ENCODE measurements at places on chromosomes 5 and 9. TPM values are rescaled to one million over a fixed set of nuclear protein-coding genes. Genes with fewer than 3 reads are reported as not detected.

TXNDC8 gene
- not detected for total RNA-seq

HRH2 gene
- total RNA-seq: 1.5 TPM

STK32A gene
- total RNA-seq: 1.4 TPM

MCTP1 gene
- total RNA-seq: 18.3 TPM

ECM2 gene
- 3.8 TPM for total RNA-seq

C9orf78 gene
- total RNA-seq: 263 TPM

CXCL14 gene
- total RNA-seq: 11.5 TPM

PCDHB4 gene
- 0.68 TPM for total RNA-seq

GPR150 gene
- 0.41 TPM for total RNA-seq

ZNF618 gene
- total RNA-seq: 5.4 TPM

- H3K27me3 ChIP-seq: no peaks in the 10 kb centered on the region
- no peak overlapping the region for H3K27ac ChIP-seq
- H3K4me1 ChIP-seq: peaks cover 9% of the 10 kb centered on the region
- H3K4me3 ChIP-seq: no peak overlapping the region
- no peaks in the 10 kb centered on the region for H3K36me3 ChIP-seq
Measured at GRCh38 chr9:134205672-134206310, 41.4 kb upstream of the RNU6ATAC start.

DNA sequence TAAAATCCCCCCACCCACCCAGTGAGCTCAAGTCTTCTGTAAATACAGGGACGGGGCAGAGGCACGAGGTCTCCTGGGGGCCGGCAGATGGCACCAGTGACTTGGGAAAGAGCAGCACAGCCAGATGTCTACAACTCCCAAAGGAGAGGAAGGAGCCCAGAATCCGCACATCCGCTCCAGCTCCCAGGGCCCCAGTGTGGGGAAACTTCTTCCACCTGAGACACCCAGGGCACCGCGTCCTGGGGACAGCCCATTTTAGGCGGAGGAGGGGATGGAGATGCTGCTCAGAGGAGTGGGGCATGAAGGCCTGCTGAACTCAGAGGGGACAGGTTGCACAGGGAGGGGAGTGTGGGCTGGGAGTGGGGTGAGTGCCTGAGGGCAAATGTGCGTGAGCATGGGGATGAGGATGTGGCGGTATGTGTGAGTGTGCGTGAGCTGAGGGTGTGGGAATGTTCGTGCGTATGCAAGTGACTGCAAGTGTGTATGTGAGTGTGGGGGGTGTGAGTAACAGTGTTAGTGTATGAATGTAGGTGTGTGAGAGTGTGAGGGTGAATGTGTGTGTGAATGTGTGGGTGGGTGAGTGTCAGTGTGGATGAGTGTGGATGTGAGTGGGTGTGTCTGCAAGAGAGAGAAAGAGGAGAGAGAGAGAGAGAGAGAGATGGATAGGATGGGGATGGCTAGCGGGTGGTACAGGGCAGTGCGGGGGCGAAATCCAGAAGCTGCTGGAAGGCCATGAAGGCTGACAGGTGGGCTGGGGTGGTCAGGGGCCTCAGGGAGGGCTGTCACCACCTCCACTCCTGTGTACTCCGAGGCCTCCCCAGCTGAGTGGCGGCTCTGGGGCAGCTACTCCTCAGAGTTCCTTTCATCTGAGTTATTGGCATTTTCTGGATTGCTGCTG is 63.5 kb downstream of the DUSP1 start:
- no peaks in the 10 kb centered on the region for H3K36me3 ChIP-seq
- H3K27ac ChIP-seq: no peak overlapping the region
- H3K27me3 ChIP-seq: peaks cover 37% of the 10 kb centered on the region
- no peak for DNase-seq
- H3K4me1 ChIP-seq: no peaks in the 10 kb centered on the region

DNA sequence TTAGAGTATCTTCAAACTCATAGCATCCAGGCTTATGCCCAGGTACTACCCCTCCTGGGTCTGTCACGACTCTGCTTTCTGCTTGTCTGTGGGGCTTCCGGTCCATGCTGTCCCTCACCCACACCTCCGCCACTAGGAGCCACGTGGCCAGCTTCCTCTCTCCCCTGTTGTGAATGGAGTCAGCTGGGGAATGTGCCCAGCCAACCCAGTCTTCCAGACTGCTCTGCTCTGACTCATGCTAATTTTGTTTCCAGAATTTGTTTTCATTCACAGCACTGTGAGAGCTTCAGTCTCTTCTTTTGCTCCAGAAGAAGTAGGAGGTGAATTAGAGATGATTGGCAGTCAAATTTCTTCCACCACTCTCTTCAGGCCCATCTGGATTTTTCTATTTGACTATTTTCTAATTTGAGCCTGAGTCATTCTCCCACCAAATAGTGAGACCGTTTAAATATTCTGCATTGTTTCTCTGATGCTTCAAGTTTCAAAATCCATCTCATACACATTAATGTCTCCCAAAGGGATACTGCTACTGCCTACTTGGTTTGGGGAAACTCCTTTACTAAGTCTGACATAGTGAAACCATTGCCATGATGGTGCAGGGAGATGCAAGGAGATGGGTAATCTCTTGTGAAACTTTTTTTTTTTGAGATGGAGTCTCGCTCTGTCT is 424.1 kb upstream of the KIF2A start:
- H3K27ac ChIP-seq: no peak overlapping the region
- no peaks in the 10 kb centered on the region for H3K27me3 ChIP-seq
- no peak overlapping the region for H3K4me3 ChIP-seq
- no peaks in the 10 kb centered on the region for H3K36me3 ChIP-seq
- H3K4me1 ChIP-seq: no peaks in the 10 kb centered on the region

DNA sequence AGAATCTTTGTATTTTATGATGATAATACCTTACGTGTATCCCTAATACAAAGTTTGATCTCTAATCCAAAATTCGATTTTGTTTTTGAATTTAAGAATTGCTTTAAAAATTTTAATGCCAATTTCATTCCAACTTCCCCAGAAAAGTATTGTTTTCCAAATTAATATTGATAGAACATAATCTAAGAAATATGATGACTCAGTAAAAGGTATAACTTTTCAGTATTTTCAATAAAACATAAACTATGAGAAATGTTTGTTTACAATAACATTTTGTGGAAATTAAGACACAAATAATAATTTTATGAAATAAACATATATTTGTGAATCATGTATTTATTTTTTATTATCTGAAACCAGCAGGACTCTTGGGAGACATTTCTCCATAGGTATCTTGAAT is 931.6 kb downstream of the EFNA5 start:
- no peak overlapping the region for H3K27ac ChIP-seq
- no peaks in the 10 kb centered on the region for H3K4me1 ChIP-seq
- DNase-seq: no peak
- no peaks in the 10 kb centered on the region for H3K36me3 ChIP-seq
- H3K27me3 ChIP-seq: no peaks in the 10 kb centered on the region

DNA sequence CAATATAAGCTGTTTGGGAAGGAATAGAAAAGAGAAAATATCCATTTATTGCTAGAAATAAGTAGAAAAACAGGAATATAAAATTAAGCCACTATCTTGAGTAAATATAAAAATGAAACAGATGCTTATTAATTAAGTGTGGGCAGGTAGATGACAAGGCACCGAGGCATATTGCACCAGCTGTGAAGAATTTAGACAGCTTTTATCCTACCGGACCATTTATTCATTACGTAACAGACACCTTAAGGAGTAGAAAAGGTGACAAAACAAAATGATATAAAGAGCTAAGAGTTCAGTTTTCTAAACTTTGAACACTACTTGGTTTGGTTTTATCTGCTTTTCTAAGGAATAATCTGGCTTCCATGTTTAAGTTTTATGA is 404.1 kb downstream of the PTPRD start:
- H3K36me3 ChIP-seq: no peaks in the 10 kb centered on the region
- H3K27me3 ChIP-seq: no peaks in the 10 kb centered on the region
- no peak overlapping the region for H3K27ac ChIP-seq
- H3K4me3 ChIP-seq: no peak overlapping the region

DNA sequence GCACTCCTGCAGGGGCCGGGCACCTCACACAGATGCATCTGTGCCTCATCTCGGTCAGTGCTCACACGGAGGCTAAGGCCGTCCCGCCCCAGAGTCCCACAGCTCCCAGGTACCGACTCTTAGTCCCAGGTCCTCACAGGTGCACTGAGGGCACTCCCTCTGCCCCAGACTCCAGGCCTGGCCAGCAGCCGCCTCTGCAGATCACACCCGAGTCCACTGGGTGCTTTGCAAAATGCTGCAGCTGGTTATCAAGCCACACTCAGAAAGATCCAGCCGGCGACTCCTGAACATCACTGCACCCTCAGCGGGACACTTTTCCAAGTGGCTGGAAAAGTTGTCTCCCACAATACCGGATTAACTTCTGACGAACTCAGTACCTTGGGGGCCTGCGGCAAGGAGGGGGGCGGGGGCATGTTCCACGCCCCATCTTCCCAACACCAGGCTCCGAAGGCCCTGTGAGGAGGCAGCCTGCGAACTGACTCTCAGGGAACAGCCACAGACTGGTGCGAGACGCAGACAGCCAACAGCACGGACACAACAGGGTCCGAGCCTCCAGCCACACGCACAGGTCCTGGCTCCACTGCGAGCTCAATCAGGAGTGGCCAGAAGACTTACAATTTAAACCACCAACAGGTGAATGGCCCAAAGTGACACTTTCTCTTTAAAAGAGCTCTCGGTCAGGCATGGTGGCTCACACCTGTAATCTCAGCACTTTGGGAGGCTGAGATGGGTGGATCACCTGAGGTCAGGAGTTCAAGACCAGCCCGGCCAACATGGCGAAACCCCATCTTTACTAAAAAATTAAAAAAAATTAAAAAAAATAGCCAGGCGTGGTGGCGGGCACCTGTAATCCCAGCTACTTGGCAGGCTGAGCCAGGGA is 4.0 kb downstream of the BRD3 start:
- no peak for DNase-seq
- no peaks in the 10 kb centered on the region for H3K27me3 ChIP-seq
- H3K36me3 ChIP-seq: no peaks in the 10 kb centered on the region
- no peak overlapping the region for H3K27ac ChIP-seq
- H3K4me1 ChIP-seq: peaks cover 27% of the 10 kb centered on the region
- H3K4me3 ChIP-seq: no peak overlapping the region

- H3K4me1 ChIP-seq: peaks cover 11% of the 10 kb centered on the region
- peaks cover 26% of the 10 kb centered on the region for H3K27me3 ChIP-seq
- no peaks in the 10 kb centered on the region for H3K36me3 ChIP-seq
- no peak overlapping the region for H3K4me3 ChIP-seq
- no peak for DNase-seq
Measured at GRCh38 chr5:1298067-1298551, 3.2 kb upstream of the TERT start.

DNA sequence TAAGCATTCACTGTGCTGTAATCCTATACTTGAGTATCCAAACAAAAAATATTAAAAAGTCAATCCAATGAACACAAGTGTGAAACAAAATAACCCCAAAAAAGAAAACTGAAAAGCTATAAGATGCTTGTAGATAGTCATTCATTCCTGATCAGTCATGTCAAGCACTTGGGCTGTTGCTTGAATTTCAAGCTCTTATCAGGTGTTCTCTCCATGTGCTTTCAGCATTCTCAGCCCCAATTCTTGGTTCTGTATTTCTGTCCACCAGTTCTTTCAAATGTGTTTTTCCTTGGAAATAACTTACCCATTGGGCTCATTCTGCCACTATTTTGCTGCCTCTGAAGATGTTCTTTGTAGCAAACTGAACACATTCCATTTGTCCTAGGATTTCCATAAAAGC is 4.7 kb downstream of the ZFAND5 start:
- H3K4me1 ChIP-seq: peaks cover 14% of the 10 kb centered on the region
- no peak for DNase-seq
- no peaks in the 10 kb centered on the region for H3K27me3 ChIP-seq

DNA sequence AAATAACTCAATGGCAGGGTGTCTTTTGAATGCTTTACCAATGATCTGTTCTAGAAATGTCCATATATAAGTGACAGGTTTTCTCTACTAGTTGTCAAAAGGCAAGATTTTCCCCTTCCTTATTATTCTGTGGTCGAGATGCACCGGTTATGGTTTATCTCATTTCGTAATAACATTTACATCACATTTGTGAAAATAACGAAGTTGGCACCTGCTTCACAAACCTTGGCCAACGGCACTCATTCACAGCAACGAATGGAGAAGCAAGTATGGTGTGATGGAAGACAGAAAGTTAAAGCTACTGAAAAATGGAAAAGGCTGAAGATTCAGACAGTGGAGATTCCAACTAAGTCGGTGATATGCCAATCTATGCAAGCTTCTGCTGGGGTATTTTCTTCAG is 235.8 kb downstream of the KCTD16 start:
- no peaks in the 10 kb centered on the region for H3K27me3 ChIP-seq
- no peak overlapping the region for H3K27ac ChIP-seq
- no peak for DNase-seq
- H3K36me3 ChIP-seq: no peaks in the 10 kb centered on the region
- no peak overlapping the region for H3K4me3 ChIP-seq

DNA sequence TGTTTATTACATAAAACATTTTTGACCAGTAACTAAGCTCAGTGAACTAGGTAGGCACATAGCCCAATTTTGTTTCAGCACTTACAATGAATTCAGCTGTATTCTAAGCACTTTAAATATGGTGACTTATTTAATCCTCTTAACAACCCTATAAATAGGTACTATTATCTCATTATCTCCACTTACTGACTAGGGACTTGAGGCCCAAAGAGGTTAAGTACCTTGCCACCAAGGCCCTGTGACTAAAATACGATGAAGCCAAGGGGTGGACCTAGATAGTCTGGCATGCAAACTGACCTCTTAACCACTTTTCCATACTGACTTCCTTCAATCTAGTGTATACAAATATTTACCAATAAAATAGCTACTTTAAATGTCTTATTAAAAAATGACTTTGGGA is 266.4 kb downstream of the ZNF608 start:
- no peak for DNase-seq
- H3K27ac ChIP-seq: no peak overlapping the region
- no peaks in the 10 kb centered on the region for H3K4me1 ChIP-seq
- H3K4me3 ChIP-seq: no peak overlapping the region
- H3K27me3 ChIP-seq: no peaks in the 10 kb centered on the region

- no peaks in the 10 kb centered on the region for H3K36me3 ChIP-seq
- peak; percentile 29 for DNase-seq
- H3K4me3 ChIP-seq: no peak overlapping the region
- H3K4me1 ChIP-seq: peaks cover under 1% of the 10 kb centered on the region
- no peaks in the 10 kb centered on the region for H3K27me3 ChIP-seq
Measured at GRCh38 chr5:147558826-147559225, 49.0 kb upstream of the DPYSL3 start.

GRCh38 chr5:136811551-136811950 is 446.2 kb upstream of the TRPC7 start:
- no peaks in the 10 kb centered on the region for H3K36me3 ChIP-seq
- no peak for DNase-seq
- no peaks in the 10 kb centered on the region for H3K4me1 ChIP-seq
- no peak overlapping the region for H3K27ac ChIP-seq
- H3K27me3 ChIP-seq: no peaks in the 10 kb centered on the region
- H3K4me3 ChIP-seq: no peak overlapping the region

GRCh38 chr9:87180841-87181240 is 233.5 kb upstream of the GAS1 start:
- H3K27ac ChIP-seq: no peak overlapping the region
- DNase-seq: no peak
- H3K4me1 ChIP-seq: no peaks in the 10 kb centered on the region
- H3K27me3 ChIP-seq: no peaks in the 10 kb centered on the region

Measured in transverse colon (tissue), 4 donors.